ENCODE measurements at places on chromosomes 16 and 17. TPM values are rescaled to one million over a fixed set of nuclear protein-coding genes. Genes with fewer than 3 reads are reported as not detected.

The KCNAB3 gene
- 0.08 TPM for polyA plus RNA-seq

The SYNRG gene
- 12.1 TPM for polyA plus RNA-seq

The SPATA22 gene
- polyA plus RNA-seq: not detected

The CSF3 gene
- not detected for polyA plus RNA-seq

All from GM23248 (cell line).